ENCODE measurements at places on chromosomes 3 and 15.

GRCh38 chr3:15602146-15602536 is 596 bp downstream of the BTD start:
- no peak for DNase-seq

DNA sequence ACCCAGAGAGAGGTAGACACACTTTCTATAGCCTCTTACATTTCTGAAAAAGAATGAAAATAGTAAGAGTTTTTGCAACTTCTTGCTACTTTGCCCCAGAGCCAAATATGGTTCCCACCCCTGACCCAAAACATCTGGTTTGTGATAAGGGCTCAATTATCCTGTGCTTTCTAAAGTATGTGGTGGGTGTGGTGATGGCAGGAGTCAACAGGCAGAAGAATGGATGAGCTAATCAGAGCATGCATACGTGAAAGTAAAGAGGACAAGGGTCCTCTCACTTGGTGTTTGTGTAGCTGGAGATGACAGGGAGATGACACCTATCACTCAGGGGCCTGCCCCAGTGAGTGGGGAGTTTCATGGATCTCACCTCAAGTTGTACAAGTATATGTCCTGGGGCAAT is 19.1 kb downstream of the KBTBD8 start:
- DNase-seq = no peak

- DNase-seq = no peak
These were observed 3.1 kb downstream of the CHST13 start for GRCh38 chr3:126527006-126527405.

DNA sequence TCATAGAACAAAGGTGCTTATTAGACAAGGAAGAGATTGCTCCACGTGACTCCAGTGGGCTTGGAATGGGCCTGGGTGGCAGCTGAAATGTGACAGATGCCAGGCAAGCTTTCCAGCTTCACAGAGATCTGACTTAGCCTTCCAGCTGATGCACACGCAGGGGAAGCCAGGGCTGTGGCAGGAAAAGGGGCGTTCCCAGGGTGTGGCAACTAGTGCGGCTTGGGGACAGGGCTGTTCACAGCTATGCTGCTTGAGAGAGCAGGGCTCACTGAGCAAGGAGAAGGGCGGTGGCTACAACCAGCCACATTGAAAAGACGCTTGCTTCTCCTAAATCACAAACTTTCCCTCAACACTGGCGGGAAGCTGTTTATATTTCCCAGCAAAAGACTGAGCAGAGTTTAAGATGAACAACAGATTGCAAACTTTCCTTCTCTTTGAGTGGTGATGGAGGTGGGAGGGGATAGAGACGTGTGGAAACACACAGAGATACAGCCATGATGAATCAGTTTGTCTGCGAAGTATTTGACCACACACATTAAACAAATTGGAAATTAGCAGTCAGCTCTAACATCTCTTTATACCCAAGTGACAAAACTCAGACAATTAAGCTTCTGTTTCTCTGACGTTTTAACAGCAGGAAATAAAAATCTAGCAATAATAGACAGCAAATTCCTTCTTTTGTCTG is 127.5 kb downstream of the BDH1 start:
- DNase-seq = no peak

- no peak for DNase-seq
These were observed 572.0 kb upstream of the TGFBR2 start for GRCh38 chr3:30034246-30034991.

- no peak for DNase-seq
These were observed 26.6 kb downstream of the RNU5B-1 start for GRCh38 chr15:65330934-65331645.

DNA sequence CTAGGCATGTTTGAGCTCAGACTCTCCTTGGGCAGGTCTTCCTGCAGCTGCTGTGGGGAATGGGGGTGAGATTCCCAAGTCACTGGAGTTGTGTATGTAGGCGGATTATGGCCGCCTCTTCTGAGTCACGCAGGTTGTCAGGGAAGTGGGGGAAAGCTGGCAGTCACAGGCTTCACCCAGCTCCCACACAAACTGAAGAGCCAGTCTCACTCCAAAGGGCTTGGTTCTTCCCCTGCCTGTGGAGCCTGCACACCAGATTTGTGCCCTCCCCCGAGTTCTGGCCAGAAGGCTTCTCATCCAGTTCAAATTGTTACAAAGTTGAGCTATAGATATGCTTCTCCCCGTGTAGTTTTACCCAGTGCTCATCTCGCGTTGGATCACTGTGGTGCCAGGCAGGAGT is 53.5 kb downstream of the CPNE4 start:
- DNase-seq = no peak

- no peak for DNase-seq
These were observed 45.7 kb downstream of the CTDSPL start for GRCh38 chr3:37907371-37907770.

- no peak for DNase-seq
These were observed 691 bp upstream of the HDGFL3 start for GRCh38 chr15:83208367-83208661.

DNA sequence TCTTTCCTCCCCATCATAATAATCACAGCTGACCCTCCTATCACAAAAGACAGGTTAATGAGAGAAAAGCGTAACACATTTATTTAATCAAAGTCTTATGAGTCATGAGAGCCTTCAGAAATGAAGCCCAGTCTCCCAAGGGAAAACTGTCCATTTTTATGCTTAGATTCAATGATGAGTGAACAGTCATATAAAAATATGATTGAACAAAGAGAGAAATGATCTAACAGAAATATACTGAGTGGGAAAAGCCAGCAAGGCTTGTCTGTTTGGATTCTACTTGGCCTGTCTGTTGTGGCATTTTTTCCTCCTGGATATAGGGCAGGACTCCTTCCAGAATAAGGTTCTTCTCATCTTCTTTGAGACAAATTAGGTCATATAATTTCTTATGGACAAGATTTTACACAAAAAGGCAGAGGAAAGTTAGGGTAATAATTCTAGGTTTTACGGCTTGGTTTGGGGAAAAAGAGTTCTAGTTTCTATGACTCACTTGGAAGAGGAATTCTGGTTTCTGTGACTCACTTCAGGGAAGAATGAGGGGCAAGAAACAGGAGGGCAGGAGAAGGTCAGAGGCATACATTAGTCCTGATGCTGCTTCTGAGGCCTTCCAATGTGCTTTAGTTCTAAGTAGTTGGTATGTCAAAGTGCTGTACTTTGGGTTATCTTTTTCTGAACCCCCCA is 534.2 kb downstream of the ZIC1 start:
- no peak for DNase-seq

- DNase-seq = no peak
These were observed 97.8 kb downstream of the DNAH12 start for GRCh38 chr3:57446318-57446841.

DNA sequence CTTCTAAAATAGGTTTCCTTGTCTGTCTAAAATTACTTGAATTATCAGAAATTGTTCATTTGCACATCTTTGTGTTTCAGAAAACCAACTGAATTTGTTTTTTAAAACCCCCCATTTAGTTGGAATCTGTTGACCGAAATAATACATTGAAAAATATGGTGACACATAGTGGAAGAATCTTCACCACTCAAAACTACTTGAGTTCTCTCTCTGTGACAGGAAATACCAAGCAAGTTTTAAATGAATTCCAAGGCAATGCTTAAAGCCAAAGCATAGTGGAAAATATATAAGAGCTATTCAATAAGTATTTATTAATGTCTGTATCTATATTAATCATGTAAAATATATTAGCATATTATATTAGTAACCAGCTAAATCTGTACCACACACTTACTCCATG is 224.9 kb upstream of the COL8A1 start:
- no peak for DNase-seq
